ENCODE measurements at places on chromosomes 4 and X.

- DNase-seq = no peak
Measured at GRCh38 chrX:38560776-38561125, 591 bp upstream of the TSPAN7 start.

DNA sequence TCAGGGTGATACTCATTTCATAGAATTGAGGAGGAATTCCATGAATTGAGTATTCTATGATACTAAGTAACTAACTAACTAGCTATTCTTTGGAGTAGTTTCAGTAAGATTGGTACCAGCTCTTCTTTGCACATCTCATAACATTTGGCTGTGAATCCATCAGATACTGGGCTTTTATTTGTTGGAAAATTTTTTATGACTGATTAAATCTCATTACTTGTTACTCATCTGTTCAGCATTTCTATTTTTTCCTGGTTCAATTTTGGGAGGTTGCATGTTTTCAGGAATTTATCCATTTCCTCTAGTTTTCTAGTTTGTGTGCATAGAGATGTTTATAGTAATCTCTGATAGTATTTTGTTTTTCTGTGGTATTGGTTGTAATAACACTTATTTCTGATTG, 70.8 kb upstream of the FREM3 start:
- no peak for DNase-seq

DNA sequence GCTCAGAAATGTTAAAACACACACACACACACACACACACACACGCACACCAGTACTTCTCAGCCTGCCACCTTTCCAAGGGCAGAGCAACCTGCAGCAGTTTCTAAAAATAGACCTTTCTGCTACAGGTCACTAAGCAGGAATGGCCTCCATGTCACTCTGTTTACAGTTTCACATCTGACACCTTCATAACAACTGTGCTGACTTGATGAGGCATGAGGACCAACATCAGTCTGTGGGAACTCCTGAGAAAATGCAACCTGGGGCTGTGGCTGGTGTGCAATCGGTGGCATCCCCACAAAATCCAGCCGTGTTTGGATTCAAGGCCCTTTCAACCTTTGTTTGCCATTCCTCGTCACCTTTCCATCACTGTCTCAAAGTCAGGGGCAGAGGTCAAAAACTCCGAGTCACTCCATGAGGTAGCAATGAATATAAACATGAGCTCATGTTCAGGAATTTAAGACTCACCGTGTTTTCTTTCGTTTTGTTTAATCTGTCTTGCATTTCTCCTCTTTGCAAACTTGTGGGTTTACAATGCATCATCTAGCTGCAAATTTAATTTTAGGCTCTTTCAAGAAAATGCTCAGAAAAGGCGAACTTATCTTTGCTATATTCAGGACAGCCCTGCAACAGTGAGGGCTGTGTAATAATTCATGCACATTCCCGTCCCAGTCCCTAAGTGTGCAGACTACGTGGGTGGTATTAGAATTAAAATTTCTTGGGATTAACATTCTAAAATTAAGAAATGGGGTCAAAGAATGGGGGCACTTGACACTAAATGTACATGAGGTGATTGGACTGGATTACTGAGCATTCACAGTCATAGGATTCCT, 135.3 kb downstream of the SHROOM3 start:
- DNase-seq = no peak

DNA sequence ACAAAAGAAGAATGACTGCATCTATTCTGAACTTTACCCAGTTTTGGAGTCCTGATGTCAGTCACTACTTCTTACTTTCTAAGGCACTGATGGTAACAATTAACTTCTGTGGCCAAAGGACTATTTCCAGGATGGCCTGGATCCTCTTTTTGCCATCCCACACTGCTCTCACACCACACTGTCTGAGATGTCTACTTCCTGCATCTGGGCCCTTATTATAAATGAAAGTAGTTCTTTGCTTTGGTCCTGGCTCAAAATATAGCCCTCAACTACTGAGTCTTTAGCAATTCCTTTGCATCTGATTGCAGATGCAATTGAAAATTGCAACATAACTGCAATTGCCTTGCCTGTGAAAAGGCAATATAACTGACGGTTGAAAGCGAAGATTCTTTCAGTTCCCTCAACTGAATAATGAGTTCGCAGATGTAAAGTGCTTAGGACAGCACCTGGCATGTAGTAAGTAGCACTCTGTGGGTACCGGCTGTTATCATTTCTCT, 44.2 kb downstream of the COQ2 start:
- DNase-seq = no peak

DNA sequence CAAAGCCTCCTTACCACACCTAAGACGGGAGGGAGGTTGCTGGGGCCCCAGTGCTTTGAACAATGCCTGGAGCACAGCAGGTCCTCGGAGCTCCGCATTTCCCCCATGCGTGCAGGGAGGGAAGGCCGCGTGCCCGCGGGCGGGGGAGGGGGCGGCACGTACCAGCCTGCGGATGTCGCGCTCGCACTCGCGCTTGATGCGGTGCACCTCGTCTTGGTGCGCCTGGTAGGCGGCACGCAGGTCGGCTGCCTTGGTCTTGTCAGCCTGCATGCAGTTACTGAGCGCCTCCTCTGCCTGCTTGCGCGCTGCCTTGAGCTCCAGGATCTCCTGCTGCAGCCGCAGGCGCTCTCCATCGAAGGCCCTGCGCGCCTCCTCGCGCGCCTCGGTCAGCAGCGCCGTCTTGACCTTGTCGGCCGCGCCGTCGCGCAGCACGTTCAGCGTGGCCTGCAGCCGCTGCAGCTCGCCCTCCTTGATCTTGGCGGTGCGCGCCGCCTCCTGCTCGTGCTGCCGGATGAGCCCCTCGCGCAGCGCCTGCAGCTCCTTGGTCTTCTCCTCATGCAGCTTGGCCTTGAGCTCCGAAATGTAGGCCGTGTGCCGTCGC, 87.2 kb upstream of the C4orf50 start:
- no peak for DNase-seq

DNA sequence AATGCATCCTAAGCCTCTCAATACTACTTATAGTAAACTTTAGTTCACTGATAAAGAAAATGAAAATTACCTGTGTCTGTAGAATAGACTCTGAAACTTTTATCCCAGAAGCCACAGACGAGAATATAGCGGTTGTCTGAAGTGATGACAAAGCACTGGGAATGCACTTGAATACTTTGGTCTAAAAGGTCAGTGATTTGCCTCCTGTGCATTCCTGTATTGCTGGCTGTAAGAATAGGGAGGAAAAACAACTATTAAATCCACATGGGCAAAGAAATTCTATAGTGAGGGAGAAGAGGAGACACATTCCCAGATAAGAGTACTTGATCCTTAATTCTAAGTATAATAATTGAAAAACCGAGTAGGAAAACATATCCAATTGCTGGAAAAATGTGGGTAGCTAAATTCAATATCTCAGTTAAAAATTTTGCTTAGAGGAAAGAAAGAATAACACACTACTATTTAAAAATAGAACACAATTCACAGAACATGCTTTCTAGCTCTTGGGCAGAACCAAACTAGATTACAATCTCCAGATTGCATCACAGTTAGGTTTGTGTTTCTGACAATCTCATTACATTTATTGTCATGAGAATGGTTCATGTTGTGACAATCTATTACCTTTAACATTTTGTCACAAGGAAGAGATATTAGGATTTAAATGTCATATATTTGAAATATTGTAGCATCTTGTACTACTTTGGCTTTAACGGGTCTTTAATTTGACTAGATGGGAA, 232.1 kb downstream of the DCLK2 start:
- no peak for DNase-seq

DNA sequence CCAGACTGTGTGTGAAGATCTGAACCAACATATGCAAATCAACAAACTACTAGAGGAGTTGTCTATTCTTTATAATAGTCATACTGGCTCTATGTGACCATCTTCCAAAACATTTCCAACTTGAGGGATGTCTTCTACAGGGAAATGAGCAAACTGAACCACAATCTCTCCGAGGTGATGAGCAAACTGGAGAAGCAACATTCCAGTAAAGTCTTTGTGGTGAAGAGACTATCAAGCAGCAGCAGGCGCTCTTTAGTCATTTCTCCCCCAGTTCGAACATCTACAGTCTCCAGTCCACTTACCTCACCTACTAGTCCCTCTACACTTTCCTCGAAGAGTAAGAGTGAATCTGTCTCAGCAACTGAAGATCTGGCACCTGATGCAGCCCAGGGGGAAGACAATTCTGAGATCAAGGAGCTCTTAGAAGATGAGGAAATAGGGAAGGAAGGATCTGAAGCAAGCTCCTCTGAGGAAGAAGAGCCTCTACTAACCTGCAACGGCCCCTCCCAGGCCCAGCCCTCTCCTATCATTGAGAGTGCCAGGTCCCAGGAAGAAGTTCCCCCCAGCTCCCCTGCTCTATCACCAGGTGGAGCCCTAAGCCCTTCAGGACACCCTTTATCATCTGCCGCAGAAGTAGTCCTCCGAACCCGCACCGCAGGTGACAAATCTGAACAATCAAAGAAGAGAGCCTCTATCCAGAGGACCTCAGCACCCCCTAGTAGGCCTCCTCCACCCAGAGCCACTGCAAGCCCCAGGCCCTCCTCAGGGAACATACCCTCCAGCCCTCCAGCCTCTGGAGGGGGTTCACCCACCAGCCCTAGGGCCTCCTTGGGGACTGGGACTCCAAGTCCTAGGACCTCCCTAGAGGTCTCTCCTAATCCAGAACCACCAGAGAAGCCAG, 98.1 kb downstream of the HNRNPD start:
- DNase-seq = no peak

- no peak for DNase-seq
Measured at GRCh38 chr4:176989186-176989585, 196.5 kb upstream of the VEGFC start.

GRCh38 chrX:30144221-30144620, 71.1 kb upstream of the MAGEB2 start:
- DNase-seq = no peak

DNA sequence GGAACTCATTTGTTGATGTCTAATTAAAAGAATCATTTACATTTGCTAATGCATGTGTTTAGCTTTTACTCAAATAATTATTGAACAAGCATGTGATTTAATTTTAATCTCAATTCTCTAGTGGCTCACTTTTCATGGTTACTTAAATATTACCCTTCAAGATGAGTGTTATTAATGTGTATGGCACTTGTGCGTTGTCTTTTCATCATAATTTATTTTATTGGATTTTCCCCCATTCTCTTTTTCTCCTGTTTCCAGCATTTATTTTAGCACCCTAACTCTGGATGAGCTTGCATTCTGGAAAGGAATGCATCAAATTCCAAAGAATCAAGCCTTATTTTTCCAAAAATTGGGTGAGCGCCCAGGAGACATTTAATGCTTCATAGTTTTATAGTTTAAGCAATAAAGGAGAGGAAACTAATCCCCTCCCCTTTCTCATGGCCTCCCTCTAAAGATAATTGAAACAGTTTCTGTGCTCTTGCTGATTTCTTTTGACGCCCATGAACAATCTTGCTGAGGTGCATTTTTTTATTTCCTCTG, 191.1 kb upstream of the FAT4 start:
- DNase-seq = no peak

GRCh38 chr4:136855886-136856285, 676.4 kb downstream of the PCDH18 start:
- DNase-seq = no peak

DNA sequence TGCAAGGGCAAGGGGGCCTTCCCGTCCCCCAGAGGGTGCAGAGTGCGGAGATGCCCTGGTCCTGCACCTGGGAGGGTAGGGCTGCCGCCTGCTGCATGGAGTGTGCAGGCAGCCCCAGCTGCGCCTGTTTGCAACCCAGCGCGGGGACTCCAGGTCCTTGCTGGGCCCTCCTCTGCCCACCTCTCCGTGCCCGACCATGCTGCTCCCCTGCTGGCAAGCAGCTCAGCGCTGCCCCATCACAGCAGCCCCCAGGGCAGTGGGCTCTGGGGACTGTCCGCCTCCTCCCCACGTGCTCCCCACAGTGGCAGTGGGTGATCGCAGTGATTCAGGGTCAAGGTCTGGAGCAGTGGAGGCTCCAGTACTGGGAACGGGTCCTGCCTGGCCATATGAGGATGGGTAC, 5.0 kb upstream of the FBXW7 start:
- DNase-seq = no peak

GRCh38 chrX:24741330-24741729, 47.6 kb downstream of the POLA1 start:
- no peak for DNase-seq

DNA sequence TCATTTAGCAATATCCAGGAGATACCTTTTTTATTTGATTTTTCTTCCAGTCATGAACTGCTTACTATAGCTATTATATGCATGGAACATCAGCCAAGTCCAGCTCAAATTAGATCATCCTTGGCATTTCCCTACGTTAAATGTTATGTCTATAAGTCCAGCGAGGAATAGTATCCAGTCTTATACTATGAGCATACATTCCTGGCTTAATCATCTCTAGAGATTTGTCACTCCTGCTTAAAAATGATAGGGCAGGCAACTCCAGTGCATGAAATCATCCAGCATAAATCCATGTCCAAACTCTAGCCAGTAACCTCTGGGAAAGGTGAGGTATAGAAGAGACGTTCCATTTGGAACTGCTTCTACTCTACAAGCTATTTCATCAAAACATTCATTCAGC, 126.7 kb upstream of the VCX2 start:
- no peak for DNase-seq

- no peak for DNase-seq
Measured at GRCh38 chr4:36208893-36209473, 35.3 kb downstream of the ARAP2 start.

DNA sequence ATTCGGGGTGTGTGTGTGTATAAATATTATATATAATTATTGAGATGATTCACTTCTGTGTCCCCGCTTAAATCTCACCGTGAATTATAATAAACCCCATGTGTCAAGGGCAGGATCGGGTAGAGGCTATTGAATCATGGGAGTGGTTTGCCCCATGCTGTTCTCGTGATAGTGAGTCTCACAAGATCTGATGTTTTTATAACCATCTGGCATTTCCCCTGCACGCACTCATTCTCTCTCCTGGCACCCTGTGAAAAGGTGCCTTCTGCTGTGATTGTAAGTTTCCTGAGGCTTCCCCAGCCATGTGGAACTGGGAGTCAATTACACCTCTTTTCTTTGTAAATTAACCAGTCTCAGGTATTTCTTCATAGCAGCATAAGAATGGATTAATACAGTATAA, 851.4 kb upstream of the AGA start:
- DNase-seq = no peak

DNA sequence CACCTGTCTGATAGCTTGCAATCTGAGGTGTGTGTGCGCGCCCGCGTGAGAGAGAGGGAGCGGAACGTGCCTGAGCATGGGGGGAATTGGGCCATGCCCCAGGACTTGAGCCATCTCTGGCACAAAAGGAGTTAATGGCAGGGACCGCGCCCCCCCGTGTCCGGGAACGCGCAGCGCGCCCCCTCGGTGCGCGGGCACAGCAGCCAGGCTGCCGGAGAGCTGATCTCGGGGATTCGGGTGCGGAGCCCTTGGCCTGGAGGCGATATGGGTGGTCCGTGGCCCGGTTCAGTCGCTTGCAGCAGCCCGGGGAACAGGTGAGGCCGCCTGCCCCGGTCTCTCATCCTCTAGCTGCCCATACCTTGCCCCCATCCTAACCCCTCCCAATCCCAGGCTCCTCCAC, at the start of gene NLGN3:
Gene NLGN3 (plus strand): TSS at position 191 of the 400 bp plus-strand sequence. CDS start 2,909 bp downstream, outside the sequence.
- no peak for DNase-seq

Data from stimulated activated CD8-positive, alpha-beta memory T cell treated with anti-CD3 and anti-CD28 coated beads, Interleukin-4, amount 100 ng/mL, for 4 hours (primary cell).